ENCODE measurements at places on chromosomes 16 and 17.

DNA sequence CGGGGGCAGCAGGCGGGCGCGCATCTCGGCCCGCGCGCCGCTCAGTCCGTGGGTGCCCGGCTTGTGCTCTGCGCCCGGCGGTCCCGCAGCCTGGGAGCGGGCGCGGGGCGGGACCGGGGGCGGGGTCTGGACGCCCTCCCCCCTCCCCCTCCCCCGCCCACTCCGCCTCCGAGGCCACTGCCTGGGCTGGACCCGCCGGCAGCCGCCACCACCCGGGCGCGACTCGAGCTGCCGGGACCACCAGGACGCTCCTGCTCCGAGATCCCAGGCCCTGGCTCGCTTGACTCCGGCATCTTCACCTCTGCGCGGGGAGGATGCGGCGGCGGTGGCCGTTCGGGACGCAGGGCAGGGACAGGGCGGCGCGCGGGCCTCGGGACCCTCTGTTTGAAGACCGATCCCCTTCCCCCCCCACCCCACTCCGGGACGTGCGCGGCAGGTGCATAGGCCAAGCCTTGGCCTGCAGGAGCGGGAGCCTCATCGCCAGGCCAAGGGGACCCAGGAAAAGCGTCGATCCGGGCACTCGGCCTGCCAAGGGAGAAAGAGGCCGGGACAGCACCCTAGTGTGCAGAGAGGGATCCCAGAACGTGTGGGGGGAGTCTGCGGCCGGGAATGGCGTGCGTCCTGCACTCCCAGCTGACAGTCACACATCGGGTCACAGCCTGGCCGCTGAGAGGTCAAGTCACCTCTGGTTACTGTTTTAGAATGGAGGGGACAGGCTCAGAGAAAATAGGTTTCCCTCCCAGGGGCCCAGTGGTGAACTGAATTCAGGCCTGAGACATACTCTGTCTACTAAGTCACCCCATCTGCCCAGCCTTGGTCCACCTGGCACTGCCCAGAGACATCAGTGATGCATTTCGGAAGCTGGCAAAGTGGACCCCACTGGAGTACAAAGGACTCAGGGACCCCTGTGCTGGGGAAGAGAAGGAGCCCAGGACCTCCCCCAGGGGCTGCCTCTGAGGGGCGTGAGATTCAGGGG is at the start of gene HS3ST6:
HS3ST6 (minus strand) TSS at position 65 of the 976 bp plus-strand sequence. CDS start 92 bp downstream, outside the sequence.
- no peak for DNase-seq

GRCh38 chr17:45098869-45099616 is 33.3 kb downstream of the PLCD3 start:
- DNase-seq: peak; percentile 92

- no peak for DNase-seq
Observed at GRCh38 chr17:56119936-56120335, 33.3 kb upstream of the ANKFN1 start.

DNA sequence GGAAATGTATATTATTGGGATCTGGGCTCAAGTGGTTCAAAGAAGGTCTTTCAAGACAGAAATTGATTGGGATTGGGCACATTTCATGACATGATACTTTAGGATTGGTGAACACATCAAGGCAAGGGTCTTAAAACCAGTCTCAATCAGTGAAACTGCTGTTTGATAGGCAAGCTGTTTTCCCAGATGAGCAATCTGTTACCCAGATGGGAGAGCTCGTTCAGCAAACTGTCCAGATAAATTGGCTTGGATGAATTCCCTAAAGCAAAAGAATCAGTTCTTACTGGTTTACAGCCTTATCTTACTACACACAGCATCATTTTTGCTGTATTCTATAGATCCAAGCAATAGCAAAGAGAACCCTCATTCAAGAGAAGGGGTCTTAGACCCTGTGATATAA is 31.0 kb upstream of the CNEP1R1 start:
- peak; percentile 7 for DNase-seq

DNA sequence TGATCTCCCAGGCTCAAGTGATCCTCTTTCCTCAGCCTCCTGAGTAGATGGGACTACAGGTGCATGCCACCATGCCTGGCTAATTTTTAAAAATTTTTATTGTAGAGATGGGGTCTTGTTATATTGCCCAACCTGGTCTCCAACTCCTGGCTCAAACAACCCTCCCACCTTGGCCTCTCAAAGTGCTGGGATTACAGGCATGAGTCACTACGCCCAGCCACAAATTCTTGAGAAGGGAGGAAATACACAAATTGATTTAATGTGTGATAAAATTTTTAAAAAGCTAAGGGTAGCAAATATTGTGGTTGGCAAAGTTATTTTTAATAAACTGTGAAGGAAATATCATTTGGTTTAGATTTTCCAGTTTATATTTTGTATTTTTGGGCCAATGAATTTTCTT is 9.6 kb downstream of the ITGAD start:
- no peak for DNase-seq

DNA sequence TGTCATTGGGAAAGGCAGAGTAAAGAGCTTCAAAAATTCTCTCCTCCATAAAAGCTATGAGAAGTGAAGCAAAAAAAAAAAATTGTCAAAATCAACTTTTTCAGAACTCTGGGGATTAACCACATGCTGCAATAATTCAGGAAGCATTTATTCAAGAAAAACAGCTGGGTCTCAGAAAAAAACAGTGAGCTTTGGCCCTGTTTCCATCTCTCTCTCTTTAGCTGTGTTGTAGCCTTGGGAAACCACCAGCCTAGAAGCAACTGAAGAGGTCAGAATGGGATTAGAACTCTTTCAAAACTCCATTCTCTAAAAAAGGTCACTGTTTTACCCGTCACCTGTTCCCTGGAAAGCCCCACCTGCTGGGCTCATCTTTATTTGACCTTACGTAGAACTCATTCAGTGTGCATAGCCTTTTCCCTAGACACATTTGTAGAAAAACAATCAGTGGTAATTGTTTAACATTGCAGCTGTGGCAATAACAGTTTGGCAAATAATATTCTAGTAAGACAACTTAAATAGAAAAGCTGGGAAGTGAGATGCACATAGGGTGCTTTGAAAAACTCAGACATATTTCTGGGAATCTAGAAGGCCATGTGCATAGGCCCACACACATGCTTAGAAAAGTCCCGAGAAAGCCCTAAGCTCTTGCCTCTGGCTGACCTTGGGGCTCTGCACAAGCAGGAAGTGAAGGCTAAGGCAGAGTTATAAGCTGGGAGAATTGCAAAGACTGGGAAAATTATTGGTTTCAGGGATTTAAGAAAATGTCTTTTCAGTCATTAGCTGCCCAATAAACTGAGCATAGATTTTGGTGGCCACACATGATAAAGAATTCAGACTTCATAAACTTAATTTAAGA is 18.0 kb downstream of the SLC5A11 start:
- DNase-seq: no peak

GRCh38 chr17:66307257-66307656 is 4.8 kb downstream of the PRKCA start:
- no peak for DNase-seq

DNA sequence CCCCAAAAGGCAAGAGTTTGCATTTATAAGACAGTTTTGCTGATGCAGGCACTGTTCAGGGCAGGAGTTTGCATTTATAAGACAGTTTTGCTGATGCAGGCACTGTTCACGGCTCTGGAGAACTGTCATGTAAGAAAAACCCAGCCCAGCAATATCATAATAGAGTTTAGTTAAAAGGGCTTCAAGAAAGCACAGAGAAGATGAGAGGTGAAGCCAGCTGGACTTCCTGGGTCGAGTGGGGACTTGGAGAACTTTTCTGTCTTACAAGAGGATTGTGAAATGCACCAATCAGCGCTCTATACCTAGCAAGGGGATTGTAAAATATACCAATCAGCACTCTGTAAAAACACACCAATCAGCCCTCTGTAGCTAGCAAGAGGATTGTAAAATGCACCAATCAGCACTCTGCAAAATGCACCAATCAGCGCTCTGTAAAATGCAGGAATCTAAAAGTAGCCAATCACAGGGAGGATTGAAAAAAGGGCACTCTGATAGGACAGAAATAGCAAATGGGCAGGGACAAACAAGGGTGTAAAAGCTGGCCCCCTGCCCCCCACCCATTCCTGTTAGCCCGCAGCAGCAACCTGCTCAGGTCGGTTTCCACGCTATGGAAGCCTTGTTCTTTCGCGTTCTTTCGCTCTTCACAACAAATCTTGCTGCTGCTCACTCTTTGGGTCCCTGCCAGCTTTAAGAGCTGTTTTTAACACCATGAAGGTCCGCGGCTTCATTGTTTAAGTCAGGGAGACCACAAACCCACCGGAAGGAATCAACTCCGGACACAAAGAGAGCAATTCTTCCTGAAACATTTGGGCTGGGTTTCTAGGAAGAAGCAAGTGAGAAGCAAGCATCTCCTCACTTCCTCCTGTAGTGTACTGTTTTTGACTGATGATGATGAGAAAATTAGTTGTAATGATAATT is 1.8 kb upstream of the CBX1 start:
- DNase-seq: no peak

GRCh38 chr16:71537643-71538042 is 11.4 kb downstream of the CHST4 start:
- DNase-seq: peak; percentile 75

- DNase-seq: no peak
Observed at GRCh38 chr17:69098625-69099024, 37.9 kb upstream of the ABCA9 start.

- peak; percentile 56 for DNase-seq
Observed at GRCh38 chr17:81249223-81250040, 10.3 kb downstream of the NDUFAF8 start.

GRCh38 chr17:77191244-77191643 is 50.5 kb downstream of the SEC14L1 start:
- DNase-seq: no peak

GRCh38 chr17:78022425-78022824 is 63.9 kb downstream of the TNRC6C start:
- DNase-seq: no peak

- no peak for DNase-seq
Observed at GRCh38 chr17:49337884-49338283, 24.2 kb downstream of the ZNF652 start.

DNA sequence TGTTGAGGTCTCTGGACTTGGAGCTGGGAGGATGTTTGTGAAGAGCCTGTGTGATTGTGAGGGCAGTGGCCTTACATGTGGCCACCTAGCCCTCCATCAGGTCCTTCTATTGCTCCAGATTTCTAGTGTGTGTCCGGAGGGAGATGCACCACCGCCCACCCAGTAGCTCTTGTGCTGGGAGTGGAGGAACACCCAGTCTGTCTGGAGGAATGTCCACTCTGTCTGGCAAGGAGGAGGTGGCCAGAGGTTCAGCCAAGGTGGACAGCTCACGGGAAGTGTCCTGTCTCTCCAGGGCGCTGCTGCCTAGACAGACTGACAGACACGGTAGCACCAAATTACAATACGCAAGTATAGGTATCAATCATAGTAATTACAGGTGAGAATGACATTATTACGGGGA is 10.6 kb downstream of the RPTOR start:
- DNase-seq: no peak

DNA sequence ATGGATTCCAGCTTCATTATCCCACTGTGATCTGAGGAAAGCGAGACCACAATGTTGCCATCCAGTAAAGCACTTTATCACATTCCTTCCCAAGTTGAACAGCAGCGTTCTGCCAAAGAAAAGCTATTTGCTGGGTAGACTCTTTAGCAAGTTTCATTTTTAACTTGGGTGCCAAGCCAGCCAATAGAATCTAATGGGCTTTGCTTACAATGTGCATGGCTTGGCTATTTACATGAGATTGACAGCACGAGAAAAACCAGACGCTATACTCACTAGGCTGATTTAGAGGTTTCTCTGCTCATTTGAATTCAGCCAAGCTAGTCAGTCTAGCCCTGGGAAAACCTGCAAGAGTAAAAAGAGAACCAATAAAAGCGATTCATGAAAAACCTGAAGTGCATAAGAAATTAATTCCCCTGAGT is 108.9 kb downstream of the CDH13 start:
- no peak for DNase-seq

DNA sequence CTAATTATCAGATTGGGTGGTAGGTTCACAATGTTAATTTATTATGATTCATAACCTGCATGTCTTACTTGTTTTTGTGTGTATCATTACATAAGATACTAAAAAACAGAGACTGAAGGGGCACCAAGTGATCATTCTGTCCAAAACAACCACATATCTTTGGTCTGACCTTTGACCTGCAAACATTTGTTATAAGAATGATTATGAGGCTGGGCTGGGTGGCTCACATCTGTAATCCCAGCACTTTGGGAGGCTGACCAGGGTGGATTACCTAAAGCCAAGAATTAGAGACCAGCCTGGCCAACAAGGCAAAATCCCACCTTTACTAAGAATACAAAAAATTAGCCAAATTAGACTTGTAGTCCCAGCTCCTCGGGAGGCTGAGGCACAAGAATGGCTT is 116.4 kb downstream of the SPAG9 start:
- DNase-seq: no peak

DNA sequence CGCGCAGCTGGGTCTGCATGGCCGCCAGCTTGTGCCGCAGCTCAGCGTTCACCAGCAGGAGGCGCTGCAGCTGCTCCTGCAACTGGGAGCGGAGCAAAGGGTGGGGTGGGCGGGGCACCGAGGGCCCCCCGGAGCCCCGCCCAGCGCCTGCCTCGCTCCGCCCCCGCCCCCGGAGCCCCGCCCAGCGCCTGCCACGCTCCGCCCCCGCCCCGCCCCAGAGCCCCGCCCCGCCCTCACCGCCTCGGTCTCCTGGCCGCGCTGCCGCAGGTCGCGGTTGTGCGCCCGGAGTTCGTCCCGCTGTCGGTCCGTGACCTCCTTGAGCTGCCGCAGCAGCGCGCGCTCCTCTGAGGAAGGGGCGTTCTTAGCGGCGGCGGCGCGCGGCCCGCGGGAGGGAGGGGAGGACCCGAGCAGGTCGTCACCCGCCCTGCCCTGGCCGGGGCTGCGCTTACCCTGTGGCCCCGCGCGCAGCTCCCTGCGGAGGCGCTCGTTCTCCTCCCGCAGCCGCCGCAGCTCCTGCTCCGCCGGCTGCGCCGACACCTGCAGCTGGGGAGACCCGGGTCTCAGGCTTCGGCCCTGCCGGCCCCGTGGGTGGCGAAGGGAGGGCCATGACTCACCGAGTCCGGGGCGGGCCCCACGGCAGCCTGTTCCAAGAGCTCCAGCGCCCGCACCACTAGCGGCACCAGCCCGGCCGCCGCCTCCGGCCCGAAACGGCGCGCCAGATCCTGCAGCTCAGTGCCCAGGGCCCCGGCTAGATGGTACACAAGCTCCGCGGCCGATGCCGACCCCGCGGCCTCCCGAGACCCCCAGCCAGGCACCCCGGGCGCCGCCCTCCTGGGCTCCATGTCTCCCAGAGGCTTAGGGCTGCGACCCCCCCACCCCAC is 463 bp downstream of the RILP start:
- DNase-seq: peak; percentile 97

DNA sequence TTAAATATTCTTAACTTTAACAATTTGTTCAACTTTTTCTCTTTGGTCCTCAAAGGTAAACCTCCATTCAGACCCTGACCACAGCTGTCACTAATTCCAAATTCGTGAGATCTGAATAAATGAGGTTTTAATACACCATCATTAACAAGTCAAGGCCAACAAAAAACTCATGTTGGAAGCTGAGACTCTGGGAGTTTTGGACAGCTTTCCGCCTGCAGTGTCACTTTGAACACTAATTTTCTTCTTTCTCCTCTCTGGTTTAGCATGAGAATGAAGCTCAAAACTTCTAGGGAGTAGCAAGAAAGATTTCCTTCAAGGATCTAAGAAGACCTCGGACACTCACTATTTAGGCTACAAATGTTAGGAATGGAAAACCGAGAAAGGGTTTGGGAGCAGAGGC is 32.7 kb upstream of the DNAH9 start:
- no peak for DNase-seq

Data from NCI-H82 (cell line).